ENCODE measurements at places on chromosomes 11 and 22. TPM values are rescaled to one million over a fixed set of nuclear protein-coding genes. Genes with fewer than 3 reads are reported as not detected.

DNA sequence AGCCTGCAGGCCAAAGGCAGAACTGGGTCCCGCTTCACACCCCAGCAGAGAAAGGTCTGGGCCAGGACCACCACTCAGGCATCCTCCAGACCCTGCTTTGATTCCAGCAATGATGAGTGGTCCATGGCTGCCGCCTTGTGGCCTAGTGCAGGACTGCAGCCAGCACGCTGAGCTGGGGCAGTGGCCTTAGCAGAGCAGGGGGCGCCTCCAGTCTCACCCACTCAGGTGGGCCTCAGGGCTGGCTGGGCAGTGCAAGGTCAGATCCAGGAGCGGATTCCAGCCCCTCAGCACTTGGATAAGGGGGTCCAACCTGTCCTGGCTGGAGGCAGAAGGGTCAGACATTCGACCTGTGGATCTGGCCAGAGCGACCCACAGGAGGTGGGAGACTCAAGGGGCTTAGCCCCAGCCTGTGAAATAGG is 9.6 kb upstream of the PDE2A start:
- peak; percentile 74 for DNase-seq

- no peak for DNase-seq
Observed at GRCh38 chr22:35051791-35052190, 14.2 kb upstream of the ISX start.

GRCh38 chr11:57230316-57230715 is 6.7 kb downstream of the APLNR start:
- DNase-seq = no peak

- no peak for DNase-seq
Observed at GRCh38 chr11:34267417-34267816, 90.4 kb downstream of the ABTB2 start.

- no peak for DNase-seq
Observed at GRCh38 chr11:14861680-14862079, 30.4 kb downstream of the CYP2R1 start.

DNA sequence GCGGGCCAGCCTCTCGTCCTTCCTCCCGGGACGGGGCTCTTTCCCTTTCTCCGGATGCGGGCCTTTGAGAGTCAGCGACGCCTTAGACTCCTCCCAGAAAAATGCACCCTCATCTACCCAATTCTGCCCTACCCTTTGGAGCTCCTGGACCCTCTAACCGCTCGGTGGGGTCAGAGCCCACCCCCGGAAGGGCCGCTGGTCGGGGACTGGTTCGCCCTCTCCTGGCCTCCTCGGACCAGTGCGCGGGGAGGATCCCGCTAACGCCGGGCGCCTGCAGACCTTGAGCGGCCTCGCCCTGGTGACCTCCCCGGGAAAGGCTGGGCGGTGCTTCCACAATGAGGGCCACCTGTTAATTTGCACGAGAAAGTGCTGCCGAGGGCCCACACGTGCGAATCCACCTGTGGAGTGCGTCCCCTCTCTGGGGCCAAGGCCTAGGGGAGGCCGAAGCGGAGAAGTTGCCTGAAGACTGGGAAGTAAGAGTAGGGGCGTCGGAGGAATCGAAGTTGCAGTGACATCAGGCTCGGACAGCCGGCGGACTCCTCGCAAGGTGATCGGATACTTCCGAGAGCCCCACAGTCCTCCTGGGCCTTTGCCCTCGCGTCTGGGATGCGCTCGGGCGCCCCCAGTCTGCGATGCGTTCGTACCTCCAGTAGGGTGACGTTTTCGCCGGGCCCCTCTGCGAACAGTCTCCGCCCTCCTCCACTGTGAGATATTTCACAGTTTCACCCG is 61.5 kb downstream of the ENDOD1 start:
- peak; percentile 82 for DNase-seq

DNA sequence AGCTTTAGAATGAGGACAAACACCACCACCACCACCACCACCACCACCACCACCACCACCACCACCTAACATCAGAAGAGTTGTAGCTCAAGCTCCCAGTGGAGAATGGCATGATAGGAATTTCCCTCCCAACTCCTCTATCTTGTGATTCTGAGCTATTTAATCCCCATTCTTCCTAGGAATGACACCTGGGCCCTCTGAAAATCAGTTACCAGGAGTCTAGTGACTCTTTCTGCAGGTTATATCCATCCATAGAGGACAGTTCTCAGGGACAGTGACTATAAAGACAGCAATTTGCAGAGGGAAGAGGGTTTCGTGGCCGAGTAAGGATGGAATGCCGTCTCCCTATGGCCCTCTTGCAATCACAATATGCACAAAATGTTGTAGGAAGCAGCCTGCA is 27.8 kb downstream of the MYH9 start:
- DNase-seq = no peak

GRCh38 chr11:65871811-65872548 is 620 bp downstream of the EFEMP2 start:
- DNase-seq = no peak

Gene SHISA8
- 2.2 TPM for total RNA-seq

Gene OR2D2
- 0.38 TPM for total RNA-seq

Gene OR6A2
- total RNA-seq = 0.35 TPM
